ENCODE measurements at places on chromosomes 2 and 18.

DNA sequence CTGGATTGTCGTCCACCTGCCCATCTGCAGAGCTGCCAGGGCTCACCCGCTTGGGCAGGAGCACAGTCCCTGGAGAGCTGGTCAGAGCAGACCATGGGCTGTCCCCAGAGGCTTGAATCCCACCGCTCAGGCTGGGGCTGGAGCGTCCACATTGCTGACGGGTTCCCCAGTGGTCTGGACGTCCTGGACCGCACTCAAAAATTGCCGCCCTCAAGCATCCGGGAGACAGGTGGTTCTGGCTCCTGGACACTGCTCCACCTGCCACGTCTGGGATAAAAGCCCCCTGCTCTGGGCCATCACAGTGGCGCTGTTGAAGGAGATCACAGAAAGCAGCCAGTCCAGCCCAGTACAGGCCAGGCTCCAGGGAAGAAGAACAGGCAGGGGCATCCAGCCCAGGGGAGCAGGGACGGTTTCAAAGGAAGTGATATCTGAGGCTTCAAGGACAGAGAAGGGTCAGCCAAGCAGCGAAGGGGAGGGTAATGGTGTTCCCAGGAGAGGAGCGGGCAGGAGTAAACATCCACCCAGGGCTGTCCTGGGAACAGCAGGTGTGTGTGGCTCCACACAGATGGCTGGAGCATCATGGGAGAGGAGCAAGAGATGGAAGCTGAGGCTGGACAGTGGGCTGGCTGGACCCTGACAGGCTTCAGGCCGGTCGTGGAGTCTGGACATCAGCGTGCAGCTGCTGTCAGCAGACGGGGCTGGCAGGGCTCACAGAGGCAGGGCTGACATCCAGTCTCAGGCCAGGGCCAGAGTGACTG lies 21.9 kb upstream of the ID2 start:
- no peak for DNase-seq

GRCh38 chr2:8229546-8229986 lies 452.3 kb upstream of the ID2 start:
- no peak for DNase-seq

GRCh38 chr2:217510771-217511291 lies 492.0 kb downstream of the TNS1 start:
- peak; percentile 62 for DNase-seq

- no peak for DNase-seq
Observed at GRCh38 chr2:118493213-118493612, 354.2 kb downstream of the EN1 start.

DNA sequence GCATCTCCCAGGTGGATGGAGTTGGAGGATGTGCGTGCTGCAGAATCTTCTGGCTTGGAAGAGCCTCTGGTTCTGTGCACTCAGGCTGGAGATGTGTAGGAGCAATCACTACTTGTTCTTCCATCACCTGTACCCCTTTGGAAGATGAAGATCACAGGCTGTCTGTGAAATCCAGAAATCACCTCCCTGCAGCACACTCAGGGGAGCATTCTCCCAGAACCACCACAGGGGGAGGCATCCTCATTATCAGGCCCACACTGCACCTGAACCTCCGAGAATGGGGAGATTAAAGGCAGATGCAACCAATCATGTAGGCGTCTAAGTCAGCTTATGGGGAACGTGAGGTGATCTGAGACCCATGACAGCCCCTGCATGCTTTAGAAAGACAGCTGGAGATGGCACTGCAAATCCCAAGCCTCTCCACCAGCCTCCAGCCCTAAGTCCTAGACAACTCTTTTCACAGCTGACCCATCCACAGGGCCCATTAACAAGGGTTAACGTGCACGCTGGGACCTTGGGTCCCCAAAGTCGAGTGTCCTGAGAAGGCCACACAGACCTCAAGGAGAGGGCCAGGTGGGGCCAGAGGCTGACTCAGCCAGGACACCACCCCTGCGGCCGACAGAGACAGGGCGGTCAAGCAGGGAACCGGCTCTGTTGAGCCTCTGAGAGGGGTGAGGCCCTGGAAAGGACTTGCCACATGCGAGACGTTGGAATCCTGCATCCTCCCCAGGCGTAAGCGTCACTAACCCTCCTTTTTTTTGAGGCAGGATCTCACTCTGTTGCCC lies 314.9 kb downstream of the EIPR1 start:
- DNase-seq, result no peak

DNA sequence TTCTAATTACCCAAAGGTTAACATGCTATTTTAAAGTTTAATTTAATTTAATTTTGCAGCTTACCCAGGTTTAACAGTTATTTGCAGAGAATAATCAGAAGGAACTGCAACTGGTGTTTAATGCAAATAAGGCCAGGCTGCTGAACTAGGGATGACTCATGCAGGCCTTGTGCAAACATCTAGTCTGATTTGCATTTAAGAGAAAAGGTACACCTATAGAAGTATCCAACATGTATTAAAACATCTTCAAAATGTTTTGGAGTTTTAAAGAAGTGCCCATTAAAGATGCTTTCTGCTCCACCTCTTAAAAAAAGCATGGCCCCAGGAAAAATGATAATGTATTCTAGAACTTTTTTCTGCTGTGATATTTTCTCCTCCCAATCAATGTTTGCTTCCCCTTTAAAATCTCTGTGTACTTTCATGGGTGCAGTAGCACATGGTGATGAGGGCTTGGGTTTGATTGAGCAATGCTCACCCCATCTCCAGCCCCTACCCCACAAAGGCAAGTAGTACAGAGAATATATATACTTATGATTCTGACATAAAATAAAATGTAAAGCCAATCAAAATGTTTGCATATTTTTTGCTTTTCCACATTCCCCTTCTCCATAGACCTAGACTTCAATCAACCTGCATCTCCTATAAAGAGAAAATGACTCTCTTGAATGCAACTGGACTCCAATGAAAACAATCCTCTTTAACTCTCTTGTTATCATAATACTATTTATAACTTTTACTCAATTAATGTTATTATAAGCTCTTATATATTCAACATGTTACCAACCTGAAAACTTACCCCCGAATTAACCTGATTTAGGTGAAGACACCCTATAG lies 54.1 kb downstream of the ATP8B1 start:
- DNase-seq, result peak; percentile 29

DNA sequence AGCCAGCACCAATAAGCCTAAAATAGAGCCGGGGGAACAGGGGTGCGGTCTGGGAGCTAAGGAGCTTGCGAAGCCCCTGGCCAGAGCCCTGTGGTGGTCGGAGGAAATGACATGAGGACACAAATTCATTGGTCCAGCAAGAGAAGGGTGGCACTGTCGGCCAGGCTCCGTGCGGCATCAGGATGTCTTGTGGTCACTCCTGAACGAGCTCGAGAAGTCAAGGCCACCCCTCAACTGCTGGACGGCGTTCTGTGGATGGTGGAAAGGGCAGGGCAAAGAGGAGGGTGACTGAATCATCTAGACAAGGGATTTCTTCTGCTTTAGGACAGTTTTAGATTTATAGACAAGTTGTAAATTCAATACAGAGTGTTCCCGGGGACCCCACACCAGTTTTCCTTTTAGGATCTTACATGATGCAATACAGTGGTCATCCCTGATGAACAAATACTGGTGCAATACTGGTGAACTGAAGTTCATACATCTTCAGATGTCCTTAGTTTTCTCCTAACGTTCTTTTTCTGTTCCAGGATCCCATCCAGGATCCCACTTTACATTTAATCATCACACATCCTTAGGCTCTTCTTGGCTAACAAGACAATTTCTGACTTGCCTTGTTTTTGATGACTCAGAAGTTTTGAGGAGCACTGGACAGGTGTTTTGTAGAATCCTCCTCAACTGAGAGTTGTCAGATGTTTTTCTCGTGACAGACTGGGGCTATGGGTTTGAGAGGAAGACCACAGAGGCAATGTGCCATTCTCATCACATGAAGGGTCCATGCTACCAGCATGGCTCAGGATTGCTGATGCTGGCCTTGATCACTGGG lies 13.2 kb downstream of the EDAR start:
- DNase-seq, result no peak

- DNase-seq, result no peak
Observed at GRCh38 chr2:120551522-120551921, 184.1 kb upstream of the GLI2 start.

DNA sequence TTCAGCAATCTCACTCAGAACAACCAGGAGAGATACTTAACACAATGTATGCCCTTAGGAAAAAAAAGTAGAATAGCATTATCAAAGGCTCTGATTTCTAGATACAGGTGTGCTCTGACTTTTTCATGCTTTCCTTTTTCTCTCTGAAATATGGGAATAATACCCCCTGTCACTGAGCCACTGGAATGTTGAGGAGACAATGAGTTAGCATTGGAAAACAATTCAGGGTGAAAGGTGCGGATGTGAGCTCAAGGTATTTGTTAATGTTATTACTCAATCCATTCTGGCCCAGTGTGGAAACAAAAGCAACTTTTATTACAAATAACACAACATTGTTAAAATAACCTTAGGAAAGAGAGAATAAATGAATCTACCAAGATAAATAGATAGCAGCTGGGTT lies 228.0 kb downstream of the IKZF2 start:
- DNase-seq, result no peak

- no peak for DNase-seq
Observed at GRCh38 chr2:222249444-222249843, 49.4 kb downstream of the PAX3 start.

DNA sequence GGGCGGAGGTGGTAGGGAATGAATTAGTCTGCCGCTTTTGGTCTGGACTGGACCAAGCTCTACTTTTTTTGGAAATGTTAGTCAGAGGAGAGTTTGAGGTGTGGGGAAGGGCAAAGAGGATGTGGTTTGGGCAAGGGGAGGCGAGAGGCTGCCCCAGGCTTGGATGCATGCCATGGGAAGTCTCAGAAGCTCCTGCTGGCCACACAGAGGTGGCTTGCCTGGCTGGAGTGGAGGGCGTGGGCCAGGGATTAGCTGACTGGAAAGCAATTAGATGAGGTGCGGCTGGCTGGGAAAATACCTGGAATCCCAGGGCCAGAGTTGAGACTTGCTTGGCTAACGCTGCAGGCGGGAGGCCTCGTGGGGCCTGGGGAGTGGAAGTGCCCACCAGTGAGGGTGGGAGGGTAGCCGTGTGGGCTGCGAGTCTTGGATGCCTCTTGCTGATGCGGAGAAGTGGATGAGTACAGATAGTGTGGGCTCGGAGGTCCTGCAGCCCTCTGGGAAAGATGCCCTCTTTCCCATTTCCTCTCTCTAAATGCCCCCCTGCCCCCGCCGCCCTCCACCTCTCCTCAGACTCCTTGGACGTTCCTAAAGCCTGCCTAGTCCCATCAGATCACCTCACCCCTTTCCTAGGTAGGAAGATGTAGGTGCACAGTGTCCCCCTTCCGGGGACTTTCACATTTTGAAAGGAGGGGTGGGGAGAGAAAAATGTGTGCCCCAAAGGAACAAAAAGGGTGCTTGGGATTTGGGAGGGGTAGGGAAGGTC lies 117.6 kb downstream of the SMAD7 start:
- peak; percentile 46 for DNase-seq

GRCh38 chr18:12290086-12290485 lies 18.0 kb upstream of the TUBB6 start:
- no peak for DNase-seq

DNA sequence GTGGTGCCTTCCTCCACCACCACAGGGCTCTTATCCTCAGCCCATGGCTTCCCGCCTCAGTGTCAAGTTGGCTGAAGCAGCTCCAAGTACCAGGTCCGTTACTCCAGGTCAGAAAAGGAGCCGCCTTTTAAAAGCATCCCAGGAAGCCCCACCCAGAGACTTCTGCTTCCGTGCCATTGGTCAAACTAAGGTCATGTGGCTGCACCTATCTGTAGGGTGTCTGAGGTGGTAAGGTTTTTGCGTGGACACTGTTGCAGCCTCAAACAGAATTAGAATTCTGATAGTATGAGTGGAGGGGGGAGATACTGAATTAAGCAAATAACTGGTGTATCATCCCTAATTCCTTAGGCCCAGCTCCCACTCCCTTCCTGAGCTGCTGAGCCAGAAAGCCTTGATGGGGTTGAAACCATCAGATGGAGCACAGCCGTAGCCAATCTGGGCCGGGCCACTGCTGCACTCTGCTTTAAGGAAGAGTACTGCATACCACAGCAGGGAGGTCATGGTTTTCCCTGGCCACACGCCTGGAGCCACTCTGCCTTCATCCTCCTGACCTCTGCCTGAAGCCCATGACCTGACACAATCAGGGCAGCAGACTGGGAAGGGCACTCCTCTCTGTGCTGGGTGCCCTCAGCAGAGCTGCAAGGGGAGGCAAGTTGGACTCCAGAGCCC lies 8.4 kb downstream of the TMEM247 start:
- DNase-seq, result no peak

GRCh38 chr2:173238385-173238784 lies 116.3 kb upstream of the CDCA7 start:
- no peak for DNase-seq

GRCh38 chr2:160968183-160968582 lies 192.0 kb upstream of the TANK start:
- DNase-seq, result no peak

- DNase-seq, result no peak
Observed at GRCh38 chr2:53403792-53404413, 363.7 kb upstream of the CHAC2 start.

GRCh38 chr2:240269380-240269779 lies 128.9 kb upstream of the OTOS start:
- no peak for DNase-seq

GRCh38 chr2:215565897-215566296 lies 130.0 kb upstream of the FN1 start:
- DNase-seq, result no peak

DNA sequence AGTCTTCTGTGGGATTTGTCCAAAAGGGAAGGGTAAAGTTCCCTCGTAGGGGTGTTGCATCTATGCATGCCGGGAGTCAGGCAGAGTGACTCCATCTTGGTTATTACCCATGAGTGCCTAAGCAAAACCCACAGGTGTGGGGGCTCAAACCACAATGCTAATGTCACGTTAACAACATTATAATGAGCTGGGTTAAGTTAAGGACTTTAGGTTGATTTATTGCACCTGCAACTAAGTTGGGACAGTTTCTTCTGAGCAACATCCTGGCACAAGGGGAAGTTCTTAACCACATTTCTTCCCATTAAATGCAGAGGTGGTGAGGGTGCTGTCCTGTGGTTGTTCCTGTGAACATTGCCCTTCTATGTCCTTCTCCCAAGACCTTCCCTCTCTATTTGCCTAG lies 1596.8 kb upstream of the SLC39A10 start:
- DNase-seq, result no peak

- no peak for DNase-seq
Observed at GRCh38 chr2:7033136-7033960, 116.1 kb downstream of the RNF144A start.

- DNase-seq, result no peak
Observed at GRCh38 chr18:47689371-47689770, 241.1 kb downstream of the SMAD2 start.

GRCh38 chr2:59312029-59312428 lies 1070.9 kb upstream of the FANCL start:
- no peak for DNase-seq
